ENCODE measurements at places on chromosomes 5 and 9.

DNA sequence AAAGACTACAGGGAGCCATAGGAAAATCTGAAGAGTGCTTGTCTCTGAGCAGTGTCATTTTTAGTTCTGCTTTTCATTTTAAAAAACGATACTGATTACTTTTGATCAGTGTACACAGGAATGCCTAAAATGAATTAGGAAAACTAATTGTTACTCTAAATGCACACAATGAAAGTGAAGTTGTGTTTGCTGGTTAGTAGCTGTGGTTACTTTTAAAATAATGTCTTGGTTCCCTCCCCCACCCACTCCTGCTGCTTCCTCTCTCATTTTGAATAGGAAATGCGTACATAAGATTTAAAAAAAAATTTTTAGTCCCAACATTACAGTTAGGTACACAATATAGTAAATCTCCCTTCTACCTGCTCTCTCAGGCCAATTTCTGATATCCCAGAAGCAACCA, 47.5 kb upstream of the PLPP1 start:
- no peak for DNase-seq

- no peak for DNase-seq
Observed at GRCh38 chr9:93659044-93659836, 82.9 kb downstream of the PHF2 start.

DNA sequence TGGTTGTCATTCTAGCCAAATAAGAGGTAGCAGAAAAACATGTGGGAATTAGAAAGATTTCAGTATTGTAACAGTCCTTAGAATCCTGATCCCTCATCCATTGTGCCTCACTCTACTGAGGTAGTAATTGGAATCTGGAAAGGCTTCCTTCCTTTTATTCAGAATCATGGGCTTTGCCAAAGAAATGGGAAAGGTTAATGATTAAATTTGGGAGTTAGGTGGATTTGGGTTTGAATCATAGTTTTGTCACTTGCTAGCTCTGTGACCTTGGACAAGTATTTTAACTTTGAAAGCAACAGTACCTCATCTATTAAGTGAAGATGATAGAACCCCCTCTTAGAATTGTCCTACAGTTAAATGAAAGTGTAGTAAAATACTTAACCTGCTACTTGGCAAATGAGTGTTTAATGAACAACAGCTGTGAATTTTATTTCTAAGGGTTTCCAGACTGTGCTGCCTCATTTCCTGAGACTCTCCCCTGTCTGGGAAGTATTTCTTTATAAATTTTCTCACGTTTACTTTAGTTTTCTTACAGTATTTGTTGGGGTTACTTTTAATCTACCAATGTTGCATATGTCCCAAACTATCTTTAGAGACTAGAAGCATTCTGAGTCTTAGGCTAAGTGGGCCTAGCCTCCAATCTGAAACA, 11.7 kb downstream of the SPDL1 start:
- no peak for DNase-seq

- DNase-seq, result no peak
Observed at GRCh38 chr5:125476901-125477585, 730.6 kb upstream of the ZNF608 start.

DNA sequence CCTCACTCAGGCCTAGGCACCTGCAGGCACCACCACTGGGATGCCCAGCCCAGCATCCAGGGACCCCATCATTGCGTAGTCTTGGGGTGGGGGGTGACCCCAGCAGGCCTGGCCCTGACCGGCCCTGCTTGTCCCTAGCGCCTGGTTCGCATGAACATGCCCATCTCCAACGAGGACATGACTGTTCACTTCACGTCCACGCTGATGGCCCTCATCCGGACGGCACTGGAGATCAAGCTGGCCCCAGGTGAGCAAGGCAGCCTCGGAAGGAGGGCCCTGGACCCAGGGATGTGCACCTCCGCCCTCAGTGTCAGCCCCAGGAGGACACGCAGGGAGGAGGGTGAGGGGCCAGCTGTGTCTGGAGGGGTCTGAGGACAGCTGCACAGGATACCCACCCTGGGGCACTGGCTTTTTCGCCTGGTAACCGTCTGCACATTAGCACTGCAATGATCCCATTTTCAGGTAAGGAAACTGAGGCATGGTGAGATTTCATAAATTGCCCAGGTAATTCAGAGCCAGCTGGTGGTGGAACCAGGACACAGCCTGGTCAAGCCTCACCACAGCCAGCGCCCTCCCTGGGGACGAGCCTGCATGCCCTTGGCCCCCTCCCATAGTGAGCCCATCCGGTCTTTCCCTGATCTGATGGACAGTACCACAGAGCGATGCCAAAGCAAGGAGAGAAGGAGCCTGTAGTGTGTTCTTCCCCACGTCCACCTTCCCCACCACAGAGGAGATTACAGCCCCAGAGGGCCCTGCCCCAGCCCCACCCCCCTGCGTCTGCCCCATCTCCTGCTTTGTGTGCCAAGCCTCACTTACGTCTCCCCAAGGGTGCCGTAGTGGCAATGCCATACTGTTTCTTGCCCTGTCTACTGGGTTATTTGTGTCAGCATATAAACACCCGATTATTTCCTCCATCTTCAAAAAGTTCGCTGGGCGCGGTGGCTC, 228.3 kb downstream of the CACNA1B start:
- DNase-seq, result no peak

- no peak for DNase-seq
Observed at GRCh38 chr9:133494636-133495326, 15.9 kb upstream of the SLC2A6 start.

DNA sequence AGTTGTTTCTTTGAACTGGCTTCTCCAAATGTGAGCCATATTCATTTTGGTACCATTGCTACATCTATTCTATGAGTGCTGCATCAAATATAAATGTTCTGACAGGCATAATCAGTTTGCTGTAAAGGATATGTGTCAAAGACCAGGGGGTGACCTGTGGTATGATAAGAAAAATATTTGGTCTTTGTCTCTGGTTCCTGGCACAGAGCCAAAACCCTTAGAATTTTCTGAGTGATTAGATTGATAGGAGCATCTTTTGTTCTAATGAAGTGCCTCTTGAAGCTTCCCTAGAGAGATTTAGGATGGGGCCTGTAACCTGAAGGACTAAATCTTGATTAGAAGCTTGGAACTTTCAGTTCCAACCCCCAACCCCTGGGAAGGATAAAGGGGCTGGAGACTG, 256.3 kb downstream of the NNT start:
- DNase-seq, result no peak

DNA sequence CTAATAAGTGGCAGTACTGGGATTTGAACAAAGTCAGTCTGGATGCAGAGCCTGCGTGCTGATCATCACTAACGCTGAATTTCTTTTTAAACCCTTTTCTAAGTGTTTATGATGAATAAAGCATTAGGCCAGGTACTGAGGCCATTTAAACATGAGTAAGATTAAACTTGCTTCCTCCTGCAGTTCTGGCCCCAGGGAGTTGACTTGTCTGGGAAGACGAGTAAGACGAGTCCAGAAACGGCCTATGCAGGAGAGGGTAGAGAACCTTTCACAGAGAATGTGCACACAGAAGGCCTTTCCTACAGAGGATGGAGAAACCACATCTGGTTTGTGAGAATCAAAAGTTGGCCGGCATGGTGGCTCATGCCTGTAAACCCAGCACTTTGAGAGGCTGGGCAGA, 42.9 kb downstream of the SPRY4 start:
- no peak for DNase-seq

DNA sequence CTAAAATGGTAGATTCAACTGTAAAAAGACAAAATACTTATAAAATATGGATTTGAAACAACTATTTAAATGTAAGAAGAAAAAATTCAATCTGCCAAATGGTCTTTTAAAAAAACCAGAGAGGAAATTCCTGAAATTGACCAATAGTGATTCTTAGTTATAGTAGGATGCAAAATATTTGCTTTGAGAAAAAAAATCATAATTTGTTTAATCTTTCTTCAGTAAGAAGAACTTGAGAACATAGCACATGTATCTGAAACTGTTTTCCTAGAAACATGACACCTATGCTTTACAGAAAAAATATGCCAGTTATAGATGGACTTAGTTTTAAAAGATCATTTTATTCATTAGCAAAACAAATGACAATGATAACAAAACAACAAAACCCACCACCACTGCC, 186.9 kb upstream of the CD180 start:
- no peak for DNase-seq

DNA sequence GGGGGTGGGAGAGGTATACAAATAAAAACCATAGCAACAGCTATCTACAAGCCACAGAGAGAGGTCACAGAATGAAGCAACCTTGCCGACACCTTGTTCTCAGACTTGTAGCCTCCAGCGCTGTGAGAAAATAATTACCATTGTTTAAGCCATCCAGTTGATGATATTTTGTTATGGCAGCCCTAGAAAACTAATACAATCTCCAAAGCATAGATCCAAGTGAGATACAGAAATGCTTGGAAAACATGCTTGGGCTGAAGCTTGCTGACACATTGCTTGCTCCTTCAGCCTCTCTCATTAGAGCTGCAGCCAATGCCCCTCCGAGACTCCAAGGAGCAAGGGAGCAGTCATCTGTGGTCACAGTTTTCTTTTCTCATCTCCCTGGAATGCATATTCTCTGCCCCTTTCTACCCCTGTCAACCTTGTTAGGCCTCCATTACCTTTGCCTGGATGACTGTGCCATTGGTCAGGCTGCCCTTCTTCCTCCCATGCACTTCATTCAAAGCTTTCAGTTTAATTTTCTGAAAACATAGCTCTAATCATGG, 401.4 kb upstream of the KLF4 start:
- DNase-seq, result no peak

GRCh38 chr9:27785714-27786100, 212.4 kb upstream of the C9orf72 start:
- no peak for DNase-seq

DNA sequence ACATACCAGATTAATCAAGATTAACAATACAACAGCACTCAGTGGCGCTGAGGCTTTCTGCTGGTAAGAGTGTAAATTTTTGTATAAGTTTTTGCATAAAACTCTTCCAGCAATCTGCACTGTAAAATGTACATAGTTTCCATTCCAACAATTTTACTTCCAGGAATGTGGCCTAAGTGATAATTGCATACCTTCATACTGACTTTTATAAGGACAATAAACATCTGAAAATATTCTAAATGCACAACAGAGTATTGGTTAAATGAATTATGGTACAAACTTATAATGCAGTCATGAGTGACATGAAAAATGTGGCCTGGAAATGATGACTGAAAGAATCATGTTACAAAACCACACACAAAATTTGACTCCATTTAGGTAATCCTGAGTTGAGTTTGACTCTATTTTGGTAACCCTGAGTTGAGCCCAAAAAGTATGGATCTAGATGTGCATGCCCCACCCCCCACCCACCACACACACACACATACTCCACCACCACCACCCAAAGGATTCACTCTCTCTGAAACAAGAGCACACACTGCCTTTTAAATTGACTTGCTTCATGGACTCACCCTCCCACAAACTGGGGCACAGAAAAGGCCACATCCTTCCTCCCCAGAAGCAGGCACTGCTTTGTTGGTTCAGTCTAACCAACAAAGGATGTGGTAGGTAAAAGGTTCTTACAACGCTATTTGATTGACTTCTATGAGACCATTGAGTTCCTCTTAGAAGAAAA, 137.6 kb downstream of the SUSD1 start:
- DNase-seq, result peak; percentile 56

- DNase-seq, result no peak
Observed at GRCh38 chr5:177103523-177104253, 17.0 kb downstream of the FGFR4 start.

- DNase-seq, result no peak
Observed at GRCh38 chr9:93303258-93303771, 119.4 kb downstream of the WNK2 start.

GRCh38 chr5:128035689-128036088, 47.9 kb upstream of the SLC12A2 start:
- DNase-seq, result no peak

GRCh38 chr9:122389799-122390481, 19.1 kb downstream of the PTGS1 start:
- no peak for DNase-seq

- DNase-seq, result no peak
Observed at GRCh38 chr9:132214027-132214622, 52.3 kb downstream of the NTNG2 start.

- DNase-seq, result no peak
Observed at GRCh38 chr9:108473209-108474112, 382.3 kb downstream of the ACTL7B start.

DNA sequence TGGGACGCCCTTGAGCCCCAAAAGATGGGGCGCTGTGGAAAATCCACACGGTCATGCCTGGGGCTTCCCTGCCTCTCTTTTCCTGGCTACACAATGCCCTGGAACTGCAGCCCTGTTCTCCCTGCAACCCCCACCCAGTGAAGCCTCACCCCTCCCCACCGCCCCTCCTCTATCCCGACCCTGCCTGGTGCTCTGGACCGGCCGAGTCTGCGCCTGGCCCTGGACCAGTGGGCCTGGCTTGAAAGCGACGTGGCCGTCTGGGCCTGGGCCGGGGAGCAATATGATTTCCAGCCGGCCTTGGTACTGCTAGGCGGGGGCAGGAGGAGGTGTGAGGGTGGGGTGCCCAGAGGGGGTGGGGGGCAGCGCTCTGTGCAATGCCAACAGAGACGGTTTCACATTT, 71.0 kb upstream of the RNU6ATAC start:
- no peak for DNase-seq

DNA sequence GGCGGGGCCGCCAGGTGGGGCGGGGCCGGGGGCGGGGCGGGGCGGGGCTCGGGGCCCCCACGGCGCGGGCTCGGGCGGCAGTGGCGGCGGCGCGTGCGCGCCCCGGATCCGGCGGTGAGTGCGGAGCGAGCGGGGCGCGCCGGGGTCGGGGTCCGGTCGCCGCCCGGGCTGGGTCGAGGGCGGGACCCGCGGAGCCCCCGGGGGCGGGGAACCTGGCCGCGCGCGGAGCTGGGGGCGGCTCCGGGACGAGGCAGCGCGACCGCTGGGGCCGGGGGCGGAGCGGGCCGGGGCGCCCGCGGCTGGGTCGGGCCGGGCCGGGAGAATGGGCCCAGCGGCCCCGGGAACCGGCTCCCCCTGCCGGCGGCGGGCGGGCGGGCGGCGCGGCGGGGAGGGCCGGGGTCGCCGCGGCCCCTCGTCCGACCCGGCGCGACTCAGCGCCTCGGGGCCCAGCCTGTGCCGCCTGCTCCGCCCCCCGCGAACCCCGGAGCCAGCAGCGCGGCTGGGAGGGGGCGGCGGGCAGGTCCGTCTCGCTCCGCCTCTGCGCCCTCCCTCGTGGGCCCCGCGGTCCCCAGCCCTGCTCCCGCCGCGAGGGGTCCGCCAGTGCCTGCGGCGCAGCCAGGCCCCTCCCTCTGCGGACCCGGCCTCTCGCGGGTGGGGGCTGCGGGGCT, 3.1 kb downstream of the EGFL7 start:
- no peak for DNase-seq

GRCh38 chr5:57231607-57232006, 57.7 kb downstream of the GPBP1 start:
- no peak for DNase-seq
